8988T (cell line): ENCODE measurements at places on chromosomes 12 and 14.

DNA sequence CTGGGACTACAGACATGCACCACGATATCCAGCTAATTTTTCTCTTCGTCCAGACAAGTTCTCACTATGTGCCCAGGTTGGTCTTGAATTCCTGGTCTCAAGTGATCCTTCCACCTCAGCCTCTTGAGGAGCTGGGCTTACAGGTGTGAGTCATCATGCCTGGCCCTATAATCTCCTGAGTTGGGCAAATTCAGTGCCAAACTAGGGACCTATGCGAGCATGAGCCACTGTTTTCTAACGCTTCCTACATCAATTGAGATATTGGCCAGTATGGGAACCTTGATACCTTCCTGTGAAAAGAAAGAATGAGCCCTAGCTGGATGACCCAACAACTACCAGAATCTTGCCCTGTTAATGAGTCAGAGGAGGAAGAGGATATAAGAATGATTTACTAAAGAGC is 585.2 kb downstream of the C12orf50 start:
- DNase-seq: no peak

GRCh38 chr14:96470331-96470730 is 31.9 kb upstream of the PAPOLA start:
- DNase-seq: no peak

- DNase-seq: no peak
Observed at GRCh38 chr12:57618966-57619433, 7.8 kb downstream of the ARHGEF25 start.

DNA sequence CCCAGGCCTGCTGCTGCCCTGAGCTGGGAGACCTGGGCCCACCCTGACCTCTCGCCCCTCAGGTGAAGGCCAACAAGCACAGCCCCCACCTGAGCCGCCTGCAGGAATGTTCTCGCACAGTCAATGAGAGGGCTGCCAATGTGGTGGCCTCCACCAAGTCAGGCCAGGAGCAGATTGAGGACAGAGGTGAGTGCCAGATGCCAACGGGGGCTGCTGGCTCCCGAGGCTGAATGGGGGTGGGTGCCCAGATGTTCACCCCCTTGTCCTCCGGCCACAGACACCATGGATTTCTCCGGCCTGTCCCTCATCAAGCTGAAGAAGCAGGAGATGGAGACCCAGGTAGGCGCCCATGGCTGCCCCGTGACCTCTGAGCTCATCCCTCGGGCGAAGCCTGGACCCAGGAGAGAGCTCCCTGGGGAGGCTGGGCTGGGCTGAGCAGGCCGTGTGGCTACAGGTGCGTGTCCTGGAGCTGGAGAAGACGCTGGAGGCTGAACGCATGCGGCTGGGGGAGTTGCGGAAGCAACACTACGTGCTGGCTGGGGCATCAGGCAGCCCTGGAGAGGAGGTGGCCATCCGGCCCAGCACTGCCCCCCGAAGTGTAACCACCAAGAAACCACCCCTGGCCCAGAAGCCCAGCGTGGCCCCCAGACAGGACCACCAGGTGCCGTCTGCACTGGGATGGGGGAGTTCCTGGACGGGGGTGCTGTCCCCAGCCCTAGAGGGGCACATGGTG is 25.8 kb downstream of the HIP1R start:
- DNase-seq: no peak

DNA sequence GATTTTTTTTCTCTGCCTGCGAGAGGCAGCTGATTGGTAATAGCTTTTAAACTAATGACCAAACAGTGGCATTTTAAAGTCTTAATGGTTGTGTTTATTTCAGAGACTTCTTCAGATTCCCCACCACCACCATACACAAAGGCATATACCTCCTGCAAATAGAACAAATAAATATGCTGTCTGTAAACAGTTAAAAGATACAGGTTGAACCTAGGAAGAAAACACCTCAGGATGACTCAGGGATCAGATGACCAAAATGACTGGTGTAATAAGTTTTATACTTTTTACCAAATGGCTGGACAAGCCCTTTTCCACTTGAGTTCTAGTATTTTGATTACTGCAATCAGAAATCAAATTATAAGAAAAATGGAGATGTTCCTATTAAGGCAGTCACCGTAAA is 364.1 kb downstream of the PAWR start:
- no peak for DNase-seq

DNA sequence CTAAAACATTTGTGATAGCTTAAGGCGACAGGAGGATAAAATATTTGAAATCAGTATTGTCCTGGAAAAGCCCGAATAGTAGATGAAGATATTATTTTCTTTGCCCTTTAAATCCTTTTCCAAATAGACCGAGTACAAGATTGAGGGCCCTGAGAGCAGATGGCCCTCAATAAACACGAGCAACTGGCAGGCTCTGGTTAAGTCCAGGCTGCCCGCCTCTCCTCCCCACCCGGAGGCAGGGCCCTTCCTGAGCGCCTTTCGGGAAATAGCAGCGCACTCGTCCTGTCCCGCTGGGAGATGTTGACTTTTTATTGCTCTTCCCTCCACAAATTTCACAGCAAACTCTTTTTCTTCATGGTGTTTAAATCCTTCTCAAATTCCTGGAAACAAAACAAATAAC is 50.8 kb upstream of the MAX start:
- no peak for DNase-seq

- DNase-seq: no peak
Observed at GRCh38 chr12:47124451-47124850, 44.7 kb upstream of the AMIGO2 start.

- DNase-seq: no peak
Observed at GRCh38 chr14:68921666-68922065, 57.4 kb downstream of the ACTN1 start.

DNA sequence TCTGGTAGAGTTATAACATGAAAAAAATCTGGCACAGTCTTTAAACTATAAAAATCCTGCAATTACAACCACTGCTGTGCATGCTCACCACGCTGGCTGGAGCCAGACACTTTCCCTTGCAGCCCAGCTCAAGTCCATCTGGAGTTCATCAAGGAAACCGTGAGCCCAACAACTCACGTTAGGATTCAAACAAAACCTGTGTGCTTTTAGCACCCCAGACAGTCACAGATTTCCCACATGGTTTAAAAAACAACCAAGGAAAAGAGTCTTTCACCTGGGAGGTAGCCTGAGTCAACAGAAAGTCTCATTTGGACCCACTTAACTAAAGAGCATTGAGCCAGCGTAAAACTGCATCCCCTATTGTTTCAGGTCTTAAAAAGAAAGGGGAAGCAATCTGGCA is 4.7 kb downstream of the LRIG3 start:
- no peak for DNase-seq

DNA sequence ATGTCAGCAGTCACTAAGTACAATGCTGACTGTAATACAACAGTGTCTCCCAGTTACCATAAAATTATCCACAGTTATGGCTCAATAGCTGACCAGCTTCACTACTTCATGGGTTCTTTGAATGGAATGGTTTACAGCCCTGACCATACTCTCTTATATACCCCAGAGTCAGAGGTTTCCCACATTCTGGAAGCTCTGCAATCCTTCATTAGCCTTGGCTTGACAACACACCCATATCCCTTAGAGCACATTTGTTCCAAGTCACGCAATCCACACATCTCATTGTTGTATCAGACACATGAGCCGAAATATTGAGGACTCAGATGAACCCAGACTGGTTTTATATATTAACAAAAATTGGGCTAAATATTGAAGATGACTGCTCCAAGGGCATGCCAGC is 209.4 kb upstream of the PLXNC1 start:
- no peak for DNase-seq

DNA sequence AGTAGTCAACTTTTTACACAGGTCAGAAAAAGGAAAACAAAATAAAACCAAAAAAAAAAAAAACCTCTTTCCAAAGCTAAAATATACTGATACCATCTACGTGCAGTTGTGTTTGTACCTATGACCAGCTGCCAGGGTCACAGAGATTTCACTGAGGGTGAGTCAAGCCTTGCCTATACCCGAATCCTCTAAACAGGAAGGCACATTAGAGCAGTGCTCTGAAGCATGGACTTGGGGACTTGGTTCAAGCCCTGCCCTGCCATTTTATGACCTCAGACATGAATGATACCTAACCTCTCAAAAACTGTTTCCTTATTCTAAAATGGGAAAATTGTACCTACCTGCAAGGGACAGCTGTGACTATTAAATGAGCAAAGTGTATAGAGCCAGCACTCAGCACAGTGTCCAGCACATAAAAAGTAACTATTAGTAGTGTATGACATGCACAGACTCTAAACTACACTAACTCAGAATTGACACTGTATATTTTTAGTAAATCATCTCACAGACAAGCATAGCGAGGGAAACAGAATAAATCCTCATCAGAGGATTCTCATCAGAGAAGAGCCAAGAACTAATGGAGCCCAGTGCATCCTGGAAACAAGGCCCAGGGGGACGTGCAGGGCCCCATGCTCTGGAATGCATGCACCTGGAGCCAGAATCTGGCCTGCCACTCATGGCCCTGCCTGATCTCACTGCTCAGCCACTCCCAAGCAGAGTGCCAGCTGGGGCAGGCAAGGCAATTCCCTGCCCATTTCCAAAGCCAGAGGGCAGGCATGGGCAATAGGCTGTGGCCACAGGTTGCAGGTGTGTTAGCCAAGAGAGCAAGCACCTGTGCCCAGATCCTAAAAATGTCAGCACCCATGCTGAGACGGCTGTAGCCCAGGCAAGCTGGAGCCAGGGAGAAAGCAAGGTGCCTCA is 57.0 kb downstream of the NT5DC3 start:
- DNase-seq: no peak

DNA sequence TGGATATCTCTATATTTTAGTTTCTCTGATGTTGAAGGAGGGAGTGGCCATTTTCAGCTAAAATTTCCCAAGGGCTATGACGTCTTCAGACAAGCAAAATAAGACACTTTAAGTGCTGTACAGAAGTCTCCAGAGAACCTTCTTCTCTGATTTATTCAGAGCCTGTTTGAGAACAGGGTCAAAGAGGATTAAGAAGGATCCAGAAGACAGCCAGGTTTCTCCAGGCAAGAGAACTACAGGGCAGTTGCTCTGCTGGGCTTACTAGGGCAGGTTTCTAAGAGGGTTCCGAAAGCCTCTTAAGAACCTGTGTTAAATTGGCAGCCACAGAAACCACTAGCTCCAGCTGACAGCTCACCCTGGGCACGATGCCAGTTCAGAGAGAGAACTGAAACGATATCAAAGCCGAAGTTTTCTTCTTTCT is 1.2 kb downstream of the MGP start:
- no peak for DNase-seq

DNA sequence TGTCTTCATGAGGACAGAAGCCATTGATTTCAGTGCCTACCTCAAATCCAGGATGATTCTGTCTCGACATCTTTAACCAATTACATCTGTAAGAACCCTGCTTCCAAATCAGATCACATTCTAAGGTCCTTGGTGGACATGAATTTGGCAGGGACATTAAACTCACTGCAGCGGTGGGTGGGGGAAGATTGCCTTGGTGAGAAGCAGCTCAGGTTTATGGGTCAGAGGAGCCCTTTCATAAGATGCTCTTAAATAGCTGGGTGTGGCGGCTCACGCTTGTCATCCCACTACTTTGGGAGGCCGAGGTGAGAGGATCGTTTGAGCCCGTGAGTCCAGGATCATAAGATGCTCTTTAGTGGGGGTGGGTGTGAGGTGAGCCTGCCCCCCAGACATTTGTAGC is 42.9 kb downstream of the ELK3 start:
- DNase-seq: no peak
